Lung (tissue), 17 donors: ENCODE measurements at places on chromosomes 6 and 20. TPM values are rescaled to one million over a fixed set of nuclear protein-coding genes. Genes with fewer than 3 reads are reported as not detected.

SPATA25 gene
- 3.8 TPM for total RNA-seq

PXDC1 gene
- 21.0 TPM for total RNA-seq

RAET1L gene
- not detected for total RNA-seq

PRKN gene
- total RNA-seq = 11.2 TPM

OXT gene
- not detected for total RNA-seq

GRCh38 chr6:40268614-40269013 lies 318.6 kb downstream of the LRFN2 start:
- no peak overlapping the region for H3K27ac ChIP-seq
- H3K4me3 ChIP-seq = no peak overlapping the region
- H3K27me3 ChIP-seq = peaks cover 4% of the 10 kb centered on the region
- DNase-seq = no peak
- no peaks in the 10 kb centered on the region for H3K36me3 ChIP-seq

DNA sequence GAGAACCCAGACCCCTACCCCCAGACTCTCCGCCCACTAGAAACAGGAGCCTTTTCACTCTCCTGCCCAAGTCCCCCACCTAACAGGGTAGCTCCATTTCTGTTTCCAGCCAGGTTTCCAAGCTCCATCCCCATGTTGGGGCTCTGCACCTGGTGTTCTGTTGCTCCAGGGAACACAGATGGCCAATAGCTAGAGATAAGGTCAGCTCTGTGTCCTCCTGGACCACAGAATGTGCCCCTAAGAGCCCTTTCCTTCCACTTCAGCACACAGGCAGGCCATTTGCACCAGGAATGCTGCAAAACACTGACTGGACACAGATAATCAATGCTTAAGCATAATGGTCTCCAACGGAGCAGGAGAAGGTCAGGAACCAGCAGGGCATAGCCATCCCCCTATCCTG lies 159.4 kb downstream of the QRSL1 start:
- peaks cover 3% of the 10 kb centered on the region for H3K4me1 ChIP-seq
- no peaks in the 10 kb centered on the region for H3K27me3 ChIP-seq
- no peak overlapping the region for H3K27ac ChIP-seq
- DNase-seq = no peak
- no peaks in the 10 kb centered on the region for H3K36me3 ChIP-seq
- H3K4me3 ChIP-seq = no peak overlapping the region

GRCh38 chr6:50030777-50031562 lies 9.2 kb upstream of the DEFB110 start:
- no peaks in the 10 kb centered on the region for H3K27me3 ChIP-seq
- H3K36me3 ChIP-seq = no peaks in the 10 kb centered on the region
- DNase-seq = no peak
- H3K4me1 ChIP-seq = no peaks in the 10 kb centered on the region

- H3K4me3 ChIP-seq = no peak overlapping the region
- H3K36me3 ChIP-seq = no peaks in the 10 kb centered on the region
- no peak overlapping the region for H3K27ac ChIP-seq
- DNase-seq = no peak
- no peaks in the 10 kb centered on the region for H3K4me1 ChIP-seq
Observed at GRCh38 chr6:91694016-91694654, 1107.3 kb upstream of the MAP3K7 start.

DNA sequence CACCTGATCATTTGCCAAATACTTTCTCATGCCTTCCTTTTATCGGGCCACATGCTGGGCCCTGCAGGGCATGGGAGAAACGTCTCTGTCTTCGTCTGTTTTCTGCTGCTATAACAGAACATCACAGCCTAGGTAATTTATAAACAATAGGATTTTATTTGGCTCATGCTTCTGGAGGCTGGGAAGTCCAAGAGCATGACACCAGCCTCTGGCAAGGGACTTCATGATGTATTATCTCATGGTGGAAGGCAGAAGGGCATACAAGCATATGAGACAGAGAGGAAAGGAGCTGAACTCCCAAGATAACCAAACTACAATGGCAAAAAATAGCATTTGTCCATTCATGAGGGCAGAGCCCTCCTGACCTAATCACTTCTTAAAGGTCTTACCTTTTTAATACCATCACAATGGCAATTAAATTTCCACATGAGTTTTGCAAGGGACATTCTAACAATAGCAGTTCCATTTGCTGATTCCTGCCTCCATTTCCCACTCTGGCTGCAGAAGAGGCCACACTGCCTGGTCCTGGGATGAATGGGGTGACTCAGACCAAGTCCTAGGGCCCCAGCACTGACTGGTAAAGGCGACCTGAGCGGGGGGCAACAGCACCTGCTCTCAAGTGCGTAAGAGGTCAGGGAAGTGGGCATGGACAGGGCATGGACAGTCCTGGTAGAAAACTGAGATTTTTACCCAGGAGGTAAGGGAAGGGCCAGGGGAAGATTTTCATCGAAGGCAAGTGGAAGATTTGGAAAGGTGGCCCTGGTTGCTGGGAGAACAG lies 5.1 kb upstream of the ZBP1 start:
- no peaks in the 10 kb centered on the region for H3K36me3 ChIP-seq
- H3K27ac ChIP-seq = no peak overlapping the region
- no peaks in the 10 kb centered on the region for H3K4me1 ChIP-seq
- DNase-seq = no peak
- no peak overlapping the region for H3K4me3 ChIP-seq
- no peaks in the 10 kb centered on the region for H3K27me3 ChIP-seq

DNA sequence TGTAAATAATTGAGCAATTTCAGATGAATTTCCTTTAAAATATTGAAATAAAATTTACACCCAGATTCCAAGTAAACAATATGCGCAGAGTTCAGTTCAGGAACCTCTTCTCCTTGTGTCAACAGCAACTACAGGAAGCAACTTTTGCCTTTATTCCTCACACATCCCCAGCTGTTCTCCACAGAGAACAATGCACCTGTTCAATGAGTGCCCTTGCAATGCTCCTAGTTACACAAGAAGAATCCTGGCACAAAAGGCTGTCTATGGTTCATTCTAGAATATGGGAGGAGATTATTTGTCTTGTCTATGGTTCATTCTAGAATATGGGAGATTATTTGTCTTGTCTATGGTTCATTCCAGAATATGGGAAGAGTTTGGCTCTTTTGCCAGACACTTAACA lies 454.9 kb downstream of the BTBD3 start:
- no peak for DNase-seq
- H3K27ac ChIP-seq = no peak overlapping the region
- no peak overlapping the region for H3K4me3 ChIP-seq
- no peaks in the 10 kb centered on the region for H3K27me3 ChIP-seq

GRCh38 chr6:34795836-34796425 lies 4.0 kb downstream of the BLTP3A start:
- no peaks in the 10 kb centered on the region for H3K36me3 ChIP-seq
- no peak overlapping the region for H3K4me3 ChIP-seq
- no peaks in the 10 kb centered on the region for H3K27me3 ChIP-seq
- no peak overlapping the region for H3K27ac ChIP-seq
- peaks cover 4% of the 10 kb centered on the region for H3K4me1 ChIP-seq
- no peak for DNase-seq
